Muscle of leg (tissue), 16 donors: ENCODE measurements at places on chromosomes 11 and 22.

- DNase-seq, result no peak
Measured at GRCh38 chr22:20037419-20037818, 16.5 kb downstream of the TANGO2 start.

DNA sequence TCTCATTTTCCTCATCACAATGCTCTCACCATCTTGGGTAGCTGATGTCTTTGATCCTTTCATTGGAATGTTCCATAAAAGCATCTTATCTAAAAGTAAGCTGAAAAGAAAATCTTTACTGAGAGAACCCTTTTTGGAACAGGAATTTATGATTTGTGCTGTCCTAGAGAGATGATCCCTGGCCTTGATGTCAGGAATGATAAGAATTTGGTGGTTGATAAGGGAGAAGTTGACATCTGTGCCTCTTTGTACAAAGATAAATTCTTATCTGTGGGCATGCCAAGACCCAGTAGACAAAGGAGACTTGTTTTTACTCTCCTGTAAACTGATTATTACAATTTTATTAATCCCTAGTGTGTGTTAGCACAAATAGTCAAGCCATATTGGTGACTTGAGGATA is 36.9 kb downstream of the NAALAD2 start:
- DNase-seq, result no peak

GRCh38 chr11:20444535-20444934 is 57.0 kb downstream of the PRMT3 start:
- no peak for DNase-seq

GRCh38 chr11:67252831-67253239 is 13.4 kb upstream of the GRK2 start:
- peak; percentile 76 for DNase-seq

- peak; percentile 12 for DNase-seq
Measured at GRCh38 chr11:113531575-113532451, 56.6 kb upstream of the DRD2 start.

DNA sequence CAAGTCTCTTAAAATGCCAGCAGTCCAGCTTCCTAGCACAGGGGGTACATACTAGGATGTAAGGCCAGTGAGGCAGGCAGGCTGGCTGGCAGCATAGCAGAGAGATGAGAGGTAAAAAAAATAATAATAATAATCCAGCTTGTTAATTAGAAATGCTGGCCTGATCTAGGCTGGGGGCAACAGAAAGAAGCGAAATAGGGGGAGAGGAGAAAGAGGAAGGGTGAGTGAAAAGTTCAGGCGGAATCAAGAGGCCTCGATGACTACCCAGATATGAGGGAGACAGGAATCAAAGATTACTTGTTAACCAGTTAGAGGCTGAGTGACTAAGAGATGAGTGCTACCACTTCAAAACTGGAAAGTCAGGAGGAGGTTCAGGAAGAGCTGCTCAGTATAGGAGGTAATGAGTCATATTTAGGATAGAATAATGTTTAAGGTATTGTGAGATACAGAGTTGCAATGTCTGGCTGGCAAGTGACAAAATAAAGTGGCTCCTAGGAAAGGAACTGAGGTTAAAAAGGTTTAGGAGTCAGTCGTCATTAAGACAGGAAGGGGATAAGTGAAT is 2.8 kb downstream of the ALKBH8 start:
- DNase-seq, result no peak

DNA sequence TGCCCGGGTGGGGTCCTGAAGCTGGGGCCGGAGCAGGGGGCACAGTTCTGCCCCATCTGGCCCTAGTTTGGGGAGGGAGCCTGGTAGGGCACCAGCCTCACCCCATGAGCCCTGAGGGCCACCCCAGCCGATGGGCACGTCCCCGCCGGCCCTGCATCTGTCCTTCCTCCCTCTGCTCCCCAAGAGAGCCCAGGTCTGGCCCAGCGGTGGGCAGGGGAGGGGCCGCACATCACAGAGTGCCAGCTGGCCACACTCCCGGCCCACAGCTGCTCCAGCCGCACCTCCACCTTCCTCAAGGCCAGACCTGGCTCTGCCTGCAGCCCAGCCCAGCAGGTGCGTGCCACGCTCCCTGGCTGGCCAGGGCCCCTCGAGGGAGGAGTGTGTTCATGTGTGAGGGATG is 21.6 kb downstream of the BRSK2 start:
- no peak for DNase-seq

- peak; percentile 94 for DNase-seq
Measured at GRCh38 chr11:105034813-105035620, at the start of gene CASP1. Gene CASP1, minus strand, starts transcription at chr11:105035144. Its CDS starts 31 bp downstream, at chr11:105035113.

GRCh38 chr11:126214441-126214840 is 2.9 kb downstream of the FAM118B start:
- DNase-seq, result peak; percentile 49

GRCh38 chr11:124442847-124443246 is 2.6 kb downstream of the OR8B8 start:
- no peak for DNase-seq
